Endodermal cell (in vitro differentiated cells): ENCODE measurements at places on chromosomes 1 and 21. TPM values are rescaled to one million over a fixed set of nuclear protein-coding genes. Genes with fewer than 3 reads are reported as not detected.

TAS1R1 gene
- 0.20 and 0.51 TPM in 2 replicates for total RNA-seq

DNA sequence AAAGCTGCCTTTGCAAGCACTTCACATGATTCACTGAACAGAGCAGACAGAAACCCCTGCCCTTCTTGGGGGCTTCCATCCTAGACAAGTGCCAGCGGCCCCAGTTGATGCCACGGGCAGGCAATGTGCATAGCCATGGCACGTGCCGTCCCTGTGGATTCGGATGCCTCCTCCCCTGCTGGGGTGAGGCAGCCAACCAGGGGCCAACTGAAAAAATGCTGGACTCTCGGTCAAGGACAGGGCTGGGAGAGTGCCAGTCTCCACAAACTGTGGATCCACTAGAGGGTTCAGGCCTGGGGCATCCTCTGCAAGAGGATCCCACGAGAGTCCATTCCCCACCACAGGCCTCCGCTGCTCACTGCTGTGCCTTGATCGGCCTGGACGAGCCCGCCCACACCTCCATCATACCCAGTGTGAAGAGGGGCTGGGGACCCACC lies 3.8 kb downstream of the JMJD4 start:
- H3K36me3 ChIP-seq: peaks cover 14% of the 10 kb centered on the region
- DNase-seq: no peak
- H3K27me3 ChIP-seq: no peaks in the 10 kb centered on the region

DNA sequence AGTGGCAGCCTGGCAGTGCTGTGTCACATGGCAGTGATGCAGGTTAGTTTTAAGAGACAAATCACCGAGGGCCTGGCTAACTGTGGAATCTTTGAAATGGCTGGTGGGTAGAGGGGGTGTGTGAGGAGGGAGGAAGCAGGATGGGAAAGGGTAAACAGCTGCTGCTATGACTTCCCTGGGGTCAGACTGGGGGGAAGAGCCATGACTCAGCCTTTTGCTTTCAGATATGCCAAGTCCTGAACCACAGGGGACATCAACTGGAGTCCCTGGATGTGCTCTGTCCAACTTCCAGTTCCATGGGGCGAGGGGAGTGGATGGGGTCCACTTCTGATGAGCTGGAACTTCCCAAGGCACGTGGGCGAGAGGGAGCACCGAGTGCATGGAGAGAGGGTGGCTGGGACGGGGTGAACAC lies 121.1 kb upstream of the ADAR start:
- H3K27me3 ChIP-seq: no peaks in the 10 kb centered on the region
- H3K27ac ChIP-seq: no peak overlapping the region
- H3K4me3 ChIP-seq: no peak overlapping the region
- no peak for DNase-seq
- peaks cover 8% of the 10 kb centered on the region for H3K4me1 ChIP-seq
- no peaks in the 10 kb centered on the region for H3K36me3 ChIP-seq

DNA sequence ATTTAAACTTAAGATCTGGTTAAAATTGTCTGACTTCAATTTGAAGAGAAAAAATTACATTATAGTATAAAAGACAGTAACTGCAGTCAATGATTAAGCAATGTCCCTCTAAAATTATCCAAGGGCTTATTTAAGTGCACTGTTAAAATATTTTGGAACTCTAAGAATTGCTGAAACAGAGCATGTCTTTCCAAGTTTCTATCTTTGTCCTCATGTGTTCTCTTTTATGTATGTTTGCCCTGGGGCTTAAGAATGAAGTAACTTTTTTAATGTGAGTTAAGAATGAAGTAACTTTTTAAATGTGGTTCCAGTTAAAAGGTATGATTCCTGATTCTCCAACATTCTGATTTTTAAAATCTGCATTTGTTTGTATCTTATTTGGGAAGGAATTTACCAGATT lies 69.0 kb upstream of the MARK1 start:
- no peak overlapping the region for H3K27ac ChIP-seq
- H3K36me3 ChIP-seq: no peaks in the 10 kb centered on the region
- DNase-seq: no peak

GRCh38 chr1:100543640-100544039 lies 5.7 kb downstream of the GPR88 start:
- no peaks in the 10 kb centered on the region for H3K4me1 ChIP-seq
- H3K27ac ChIP-seq: no peak overlapping the region
- no peaks in the 10 kb centered on the region for H3K36me3 ChIP-seq
- no peak overlapping the region for H3K4me3 ChIP-seq
- peaks cover 42% of the 10 kb centered on the region for H3K27me3 ChIP-seq

GRCh38 chr1:177820213-177820612 lies 149.6 kb downstream of the SEC16B start:
- no peak overlapping the region for H3K4me3 ChIP-seq
- H3K36me3 ChIP-seq: no peaks in the 10 kb centered on the region
- peaks cover 8% of the 10 kb centered on the region for H3K4me1 ChIP-seq
- H3K27ac ChIP-seq: no peak overlapping the region
- DNase-seq: no peak
- peaks cover 5% of the 10 kb centered on the region for H3K27me3 ChIP-seq
